Frontal cortex (tissue), 4 donors: ENCODE measurements at places on chromosomes 6 and 20. TPM values are rescaled to one million over a fixed set of nuclear protein-coding genes. Genes with fewer than 3 reads are reported as not detected.

Gene CD93
- 10.6 TPM for total RNA-seq

Gene ZFP57
- total RNA-seq, result not detected

DNA sequence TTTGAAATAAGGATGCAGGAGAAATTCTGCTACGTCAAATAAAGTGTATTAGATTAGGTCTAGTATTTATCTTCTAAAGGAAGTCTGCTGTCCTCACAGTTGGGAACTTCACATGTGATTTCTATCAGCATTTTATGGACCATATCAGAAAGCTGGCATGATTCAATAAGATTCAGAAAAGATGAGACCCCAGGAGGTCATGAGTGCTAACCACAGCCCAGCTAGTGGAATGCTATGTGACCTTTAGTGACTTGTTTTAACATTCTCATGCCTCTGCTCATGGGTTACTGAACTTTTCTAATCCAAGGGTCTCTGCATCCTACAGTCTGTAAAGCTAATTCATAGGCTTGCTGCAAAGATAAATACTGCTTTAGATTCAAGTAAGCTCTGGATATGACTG, 150.1 kb downstream of the GMPR start:
- DNase-seq, result no peak

DNA sequence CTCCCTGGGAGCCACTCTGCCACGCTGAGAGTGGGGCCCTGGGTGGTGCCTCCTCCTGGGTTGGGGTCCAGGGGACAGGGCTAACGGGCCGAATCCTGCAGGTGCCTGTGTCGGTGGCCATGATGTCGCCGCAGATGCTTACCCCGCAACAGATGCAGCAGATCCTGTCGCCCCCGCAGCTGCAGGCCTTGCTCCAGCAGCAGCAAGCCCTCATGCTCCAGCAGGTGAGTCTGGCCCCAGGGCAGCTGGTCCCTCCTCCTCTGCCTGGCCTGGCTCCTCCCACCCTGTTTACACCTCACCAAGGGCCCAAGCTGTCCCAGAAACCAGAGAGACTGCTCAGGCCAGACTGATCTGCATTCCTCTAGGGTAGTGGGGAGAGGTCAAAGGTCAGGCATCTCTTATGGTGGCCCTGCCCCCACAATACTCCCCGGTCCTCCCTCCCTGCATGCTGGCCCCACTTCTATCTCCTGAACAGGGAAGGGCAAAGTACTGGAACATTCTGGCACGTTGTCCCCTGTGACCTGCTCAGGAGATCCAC, 38.6 kb downstream of the FOXP4 start:
- no peak for DNase-seq

DNA sequence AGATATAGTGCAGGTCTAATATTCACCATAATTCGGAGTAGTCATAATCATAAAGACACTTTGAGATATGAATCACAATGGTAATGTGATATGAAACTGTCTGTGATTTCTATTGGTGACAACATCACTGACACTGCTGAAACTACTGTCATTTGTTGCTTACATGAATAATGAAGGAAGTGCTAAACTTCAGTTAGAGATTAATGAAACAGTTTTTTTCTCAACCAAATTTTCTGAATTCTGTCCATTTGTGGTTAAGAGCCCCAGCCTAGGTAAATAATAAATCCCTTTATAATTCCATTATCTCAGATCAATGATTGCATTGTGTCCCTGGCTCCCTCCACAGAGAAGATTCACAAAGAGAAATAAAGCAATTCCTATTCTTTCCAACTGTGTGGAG, 122.6 kb downstream of the HIVEP2 start:
- DNase-seq, result no peak

DNA sequence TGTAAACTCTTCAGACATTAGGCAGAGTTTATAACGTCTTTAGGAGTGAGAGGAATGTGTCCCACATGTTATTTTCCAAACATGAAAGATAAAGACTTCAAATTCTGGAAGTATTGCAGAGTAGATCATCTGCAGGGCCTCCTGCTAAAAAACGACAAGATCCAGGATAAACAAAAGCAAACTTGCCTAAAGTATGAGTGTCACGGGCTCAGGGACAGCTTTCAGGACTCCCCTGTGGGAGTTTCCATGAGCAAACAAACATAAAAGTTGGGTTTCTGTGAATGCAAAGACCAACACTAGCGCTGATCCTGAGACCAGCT, 76.9 kb downstream of the TXNDC5 start:
- DNase-seq, result no peak

DNA sequence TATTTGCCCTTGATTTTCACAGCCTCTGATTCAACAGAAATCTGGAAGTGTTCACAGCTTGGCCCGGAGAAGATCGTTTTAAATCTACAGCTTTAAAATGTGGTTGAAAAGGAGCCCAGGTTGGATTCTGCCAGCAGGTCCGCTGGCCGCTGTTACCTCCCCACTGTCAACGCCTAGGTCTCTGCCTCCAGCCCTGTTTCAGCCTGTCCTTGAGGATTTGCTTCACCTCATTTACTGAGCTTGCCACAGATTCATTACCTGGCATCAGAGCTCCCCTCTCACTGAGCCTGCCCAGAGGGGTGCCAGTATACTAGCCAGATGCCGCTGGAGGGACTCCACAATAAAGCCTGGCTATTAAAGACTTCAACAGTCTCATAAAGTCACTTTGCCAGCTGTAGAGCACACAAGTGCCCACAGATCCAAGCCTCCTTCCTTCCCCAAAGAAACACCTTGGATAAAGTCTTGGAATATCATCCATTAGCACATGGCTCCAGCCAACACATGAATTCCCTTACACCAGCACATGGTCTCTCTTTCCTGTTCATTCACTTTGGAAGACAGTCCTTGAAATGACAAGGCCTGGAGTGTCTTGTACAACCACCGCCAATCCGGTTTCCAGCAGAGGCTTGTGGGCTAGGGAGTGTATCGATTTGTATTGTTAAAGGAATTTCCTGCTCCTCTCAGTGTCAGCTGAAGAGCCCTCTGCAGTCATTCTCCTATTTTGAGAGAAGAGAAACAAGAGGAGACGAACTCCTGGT, 9.5 kb upstream of the NR2E1 start:
- DNase-seq, result no peak

DNA sequence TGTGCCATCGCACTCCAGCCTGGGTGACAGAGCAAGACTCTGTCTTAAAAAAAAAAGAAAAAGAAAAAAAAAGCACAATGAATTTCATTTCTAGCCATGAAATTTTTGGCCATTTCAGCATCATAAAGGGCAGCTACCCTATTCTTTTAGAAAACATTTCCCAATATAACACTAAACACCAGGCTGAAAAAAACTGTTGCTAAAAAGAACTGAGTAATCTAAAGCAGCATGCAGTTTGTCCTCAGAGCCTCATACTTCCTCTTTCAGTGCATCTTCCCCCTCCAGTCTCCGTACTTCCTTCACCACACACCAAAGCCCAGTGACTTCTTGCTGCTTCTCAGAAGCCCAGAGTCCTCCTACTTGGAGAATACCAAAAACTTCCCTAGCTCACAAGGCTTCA, 5.6 kb upstream of the IFNGR1 start:
- no peak for DNase-seq

DNA sequence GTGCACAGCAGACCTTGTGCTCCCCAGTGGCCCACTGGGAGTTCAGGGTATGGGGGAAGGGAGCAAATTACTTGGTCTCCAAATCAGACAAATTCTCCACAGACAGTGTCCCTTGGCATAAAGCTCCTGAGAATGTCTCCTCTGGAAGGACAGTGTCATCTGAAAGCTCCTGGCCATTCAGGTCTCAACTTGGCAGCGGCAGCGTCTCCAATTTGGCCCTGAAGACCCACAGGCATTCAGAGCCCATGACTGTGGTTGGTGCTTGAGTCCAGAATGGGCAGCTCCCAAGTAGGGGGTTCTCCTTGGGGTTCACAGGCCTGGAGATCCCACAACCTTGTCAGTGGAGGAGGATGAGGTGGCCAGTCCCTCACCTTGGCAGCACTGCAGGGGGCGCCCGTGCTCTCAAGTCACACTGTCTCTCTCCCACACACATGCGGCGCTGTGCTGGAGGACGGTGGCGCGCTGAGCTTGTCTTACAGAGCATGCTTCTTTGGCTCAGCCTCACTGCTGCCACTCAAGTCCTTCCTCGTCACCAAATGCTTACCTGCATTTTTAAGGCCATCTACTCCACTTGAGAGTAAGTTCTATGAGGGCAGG, 20.7 kb downstream of the DYNLRB1 start:
- no peak for DNase-seq

DNA sequence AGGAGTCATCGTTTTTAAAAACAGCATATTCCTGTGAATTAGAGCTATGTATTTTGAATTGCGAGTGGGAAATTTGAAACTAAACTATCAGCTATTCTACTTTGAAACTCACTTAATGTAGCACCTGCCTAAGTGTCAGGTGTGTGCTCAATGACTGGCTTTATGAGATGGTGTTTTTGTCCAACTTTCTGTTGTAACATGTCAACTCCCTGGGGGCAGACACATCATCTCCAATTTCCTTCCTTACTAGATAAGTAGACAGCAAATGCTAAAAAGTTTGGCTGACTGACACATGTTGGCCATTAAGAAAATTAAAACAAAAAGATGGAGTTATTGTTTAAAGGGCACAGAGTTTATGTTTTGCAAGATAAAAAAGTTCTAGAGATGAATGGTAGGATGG, 226.9 kb downstream of the TFAP2B start:
- DNase-seq, result no peak

GRCh38 chr6:13709689-13710551, 1.7 kb downstream of the RANBP9 start:
- no peak for DNase-seq

DNA sequence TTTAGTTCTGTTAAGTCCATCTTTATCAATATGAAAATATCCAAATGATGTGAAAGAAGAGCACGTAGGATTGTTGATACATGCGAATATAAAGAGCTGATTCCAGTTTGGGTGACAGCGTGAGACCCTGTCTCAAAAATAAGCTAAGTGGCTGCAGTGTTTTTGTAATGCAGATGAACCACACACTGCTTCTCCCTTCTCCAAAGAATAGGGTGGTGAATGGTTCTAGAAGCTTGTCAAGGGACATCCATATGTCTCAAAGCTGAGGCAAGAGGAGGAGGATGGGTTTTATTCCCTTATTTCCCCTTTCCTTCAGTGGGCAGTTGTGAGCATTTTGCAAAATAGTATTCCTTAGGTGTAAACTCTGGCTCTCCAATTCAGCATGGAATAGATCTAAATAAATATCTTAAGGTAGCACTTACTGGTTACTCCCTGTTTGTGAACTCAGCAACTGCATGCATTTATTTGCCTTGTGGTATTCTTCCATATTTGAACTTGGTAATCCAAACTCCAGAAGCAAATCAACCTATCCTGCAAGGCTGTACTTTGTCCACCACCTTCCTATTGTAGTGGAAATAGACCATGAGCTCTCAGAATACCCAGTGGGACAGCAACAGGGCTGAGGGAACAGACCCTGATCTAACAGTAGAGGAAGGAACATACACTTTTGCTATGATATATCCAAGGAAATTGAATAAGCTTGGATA, 38.0 kb downstream of the XRN2 start:
- no peak for DNase-seq
